ENCODE measurements at places on chromosomes 16 and 17.

DNA sequence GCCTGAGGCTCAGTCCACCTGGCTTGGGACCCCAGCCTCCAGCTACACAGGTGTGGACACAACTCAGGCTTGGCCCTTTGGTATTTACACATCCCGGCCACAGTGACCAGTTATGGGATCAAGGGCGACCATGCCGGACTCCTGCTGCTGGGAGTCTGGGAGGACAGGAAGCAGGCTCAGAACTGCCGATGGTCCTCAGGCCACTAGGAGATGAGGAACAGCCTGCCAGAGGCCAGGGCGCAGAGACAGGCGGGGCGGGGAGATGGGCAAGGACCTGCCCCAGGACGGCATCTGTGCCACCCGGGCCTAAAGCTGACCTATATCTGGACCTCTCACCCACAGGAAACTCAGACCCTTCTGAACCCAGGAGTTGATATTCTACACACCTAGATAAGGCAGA, 12.5 kb downstream of the NXN start:
- DNase-seq = no peak

DNA sequence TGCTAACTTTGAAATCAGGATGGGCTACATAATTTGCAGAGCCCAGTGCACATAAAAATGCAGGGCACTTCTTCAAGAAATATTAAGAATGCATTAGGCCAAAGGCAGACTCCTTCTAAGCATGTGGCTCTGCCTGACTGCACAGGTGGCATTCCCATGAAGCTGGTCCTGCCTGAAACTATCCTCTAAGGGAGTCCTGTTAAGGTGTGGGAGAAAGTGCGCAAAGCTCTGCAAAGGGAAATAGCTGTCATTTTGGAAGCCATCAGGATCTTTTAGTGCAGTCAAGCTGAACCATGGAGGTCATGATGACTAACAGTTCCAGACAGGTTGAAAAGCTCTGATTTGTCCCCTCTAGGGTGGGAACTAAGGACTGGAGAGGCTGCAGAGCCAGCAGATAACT, 41.9 kb upstream of the CRHR1 start:
- DNase-seq = no peak

DNA sequence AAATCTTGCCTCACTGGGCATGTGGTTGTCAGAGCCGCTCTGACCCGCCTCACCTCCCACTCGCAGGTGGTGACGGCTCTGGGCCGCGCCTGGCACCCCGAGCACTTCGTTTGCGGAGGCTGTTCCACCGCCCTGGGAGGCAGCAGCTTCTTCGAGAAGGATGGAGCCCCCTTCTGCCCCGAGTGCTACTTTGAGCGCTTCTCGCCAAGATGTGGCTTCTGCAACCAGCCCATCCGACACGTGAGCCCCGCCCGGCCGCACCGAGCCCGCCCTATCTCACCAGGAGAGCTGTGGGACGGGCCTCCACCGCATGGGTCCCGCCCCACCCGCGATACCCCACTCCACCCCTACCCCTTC, 4.0 kb downstream of the TGFB1I1 start:
- DNase-seq = no peak

DNA sequence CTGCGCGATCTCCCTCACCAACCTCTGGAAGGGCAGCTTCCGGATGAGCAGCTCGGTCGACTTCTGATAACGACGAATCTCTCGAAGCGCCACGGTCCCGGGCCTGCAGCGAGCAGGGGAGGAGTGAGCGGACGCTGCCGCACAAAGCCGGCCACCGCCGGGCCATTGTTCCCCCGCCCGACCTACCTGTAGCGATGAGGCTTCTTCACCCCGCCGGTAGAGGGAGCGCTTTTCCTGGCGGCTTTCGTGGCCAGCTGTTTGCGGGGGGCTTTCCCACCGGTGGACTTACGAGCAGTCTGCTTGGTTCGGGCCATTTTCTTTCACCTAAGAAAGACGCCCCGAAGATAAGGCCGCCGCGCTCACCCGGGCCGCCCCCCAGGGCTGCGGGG, 5.8 kb upstream of the UNK start:
- no peak for DNase-seq

DNA sequence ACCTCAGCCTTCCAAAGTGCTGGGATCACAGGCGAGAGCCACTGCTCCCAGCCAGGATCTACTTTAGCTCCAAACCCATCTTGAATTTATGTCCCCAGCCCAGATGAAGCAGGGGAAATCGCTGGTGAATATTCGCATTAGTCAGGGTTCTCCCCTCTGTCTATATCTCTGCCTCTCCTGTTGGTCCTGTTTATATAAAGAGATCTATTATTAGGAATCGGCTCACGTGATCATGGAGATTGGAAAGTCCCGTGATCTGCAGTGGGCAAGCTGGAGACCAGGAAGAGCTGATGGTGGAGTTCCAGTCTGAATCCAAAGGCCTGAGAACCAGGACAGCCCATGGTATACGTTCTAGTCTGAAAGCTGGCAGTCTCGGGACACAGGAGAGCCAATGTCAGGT, 382.8 kb downstream of the SEC14L1 start:
- DNase-seq = no peak

DNA sequence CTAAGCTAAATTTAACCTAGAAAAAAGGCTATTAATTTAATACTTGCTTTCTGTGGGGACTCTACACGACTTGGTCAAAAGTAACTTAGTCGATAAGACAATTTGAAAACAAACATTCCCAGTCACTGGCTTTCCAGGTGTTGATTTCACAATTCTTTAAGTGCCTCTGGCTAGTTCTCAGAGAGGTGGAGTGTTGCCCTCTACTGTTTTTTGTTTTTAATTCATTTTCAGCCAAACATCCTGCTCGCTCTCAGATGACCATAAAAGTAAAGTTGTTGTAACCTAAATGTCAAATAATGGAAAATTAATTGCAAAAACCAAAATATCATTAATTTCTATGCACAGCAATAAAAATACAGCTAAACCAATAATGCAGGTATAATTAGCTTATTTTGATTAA, 107.1 kb downstream of the MYO1D start:
- DNase-seq = no peak

DNA sequence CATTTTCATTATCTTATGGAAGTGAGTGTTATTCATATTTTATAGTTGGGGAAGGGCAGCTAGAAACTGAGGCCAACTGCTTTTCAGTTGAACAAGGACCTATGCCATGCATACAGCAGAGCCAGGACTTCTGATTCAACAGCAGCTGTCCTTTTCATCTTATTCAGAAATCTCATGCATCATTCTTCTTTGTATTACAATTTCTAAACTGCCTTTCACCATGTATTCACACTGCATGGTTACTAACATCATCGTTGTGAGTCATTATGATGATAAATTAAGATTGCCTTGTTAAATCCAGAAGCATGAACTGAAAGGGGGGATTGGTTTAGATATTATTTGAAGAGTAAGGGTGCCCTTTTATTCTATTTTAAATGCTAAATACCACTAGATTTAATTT, 1470.1 kb upstream of the GOT2 start:
- DNase-seq = no peak

DNA sequence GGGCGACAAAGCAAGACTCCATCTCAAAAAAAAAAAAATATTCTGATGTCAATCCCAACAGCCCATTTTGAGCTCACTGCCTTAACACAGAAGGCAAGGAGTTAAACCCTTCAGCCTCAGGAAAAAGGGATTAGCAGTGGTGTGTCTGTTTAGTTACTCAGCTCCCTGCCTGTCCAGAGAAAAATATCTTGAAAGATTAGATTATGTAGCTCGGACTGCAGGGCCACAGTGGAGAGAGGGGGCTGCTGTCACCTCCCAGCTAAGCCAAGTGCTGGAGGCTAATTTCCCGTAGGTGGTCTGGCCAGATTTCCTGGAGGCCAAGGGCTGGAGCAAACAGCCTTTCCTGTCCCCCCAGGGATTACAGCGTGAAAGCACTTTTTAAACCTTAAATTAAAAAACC, 50.3 kb downstream of the C16orf95 start:
- DNase-seq = no peak

GRCh38 chr17:40815381-40815780, 7.0 kb downstream of the KRT10 start:
- no peak for DNase-seq

DNA sequence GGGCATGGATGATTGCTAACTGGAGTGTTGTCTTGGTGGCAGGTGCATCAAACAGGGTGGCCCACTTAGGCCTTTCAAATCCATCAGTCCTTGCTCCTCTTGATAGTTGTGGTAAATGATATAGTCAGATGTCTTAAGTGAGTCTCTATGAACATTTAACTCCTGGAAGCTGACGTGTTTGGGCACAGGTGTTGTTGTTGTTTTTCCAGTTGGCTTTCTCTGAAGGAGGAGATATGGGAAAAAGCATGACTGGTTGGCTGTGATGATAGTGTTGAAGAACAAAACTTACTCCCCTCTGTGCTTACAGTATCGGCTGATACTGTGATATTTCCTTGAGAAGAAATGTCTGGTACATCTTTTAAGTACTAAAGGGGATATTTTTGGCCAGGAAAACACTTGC, 18.0 kb downstream of the TNRC6A start:
- no peak for DNase-seq

- no peak for DNase-seq
These were observed 1735.3 kb downstream of the TP53TG3F start for GRCh38 chr16:35194681-35195080.

- DNase-seq = no peak
These were observed 5.8 kb upstream of the MRPL58 start for GRCh38 chr17:75006653-75007052.

- DNase-seq = no peak
These were observed 9.4 kb downstream of the METTL9 start for GRCh38 chr16:21608639-21609328.

DNA sequence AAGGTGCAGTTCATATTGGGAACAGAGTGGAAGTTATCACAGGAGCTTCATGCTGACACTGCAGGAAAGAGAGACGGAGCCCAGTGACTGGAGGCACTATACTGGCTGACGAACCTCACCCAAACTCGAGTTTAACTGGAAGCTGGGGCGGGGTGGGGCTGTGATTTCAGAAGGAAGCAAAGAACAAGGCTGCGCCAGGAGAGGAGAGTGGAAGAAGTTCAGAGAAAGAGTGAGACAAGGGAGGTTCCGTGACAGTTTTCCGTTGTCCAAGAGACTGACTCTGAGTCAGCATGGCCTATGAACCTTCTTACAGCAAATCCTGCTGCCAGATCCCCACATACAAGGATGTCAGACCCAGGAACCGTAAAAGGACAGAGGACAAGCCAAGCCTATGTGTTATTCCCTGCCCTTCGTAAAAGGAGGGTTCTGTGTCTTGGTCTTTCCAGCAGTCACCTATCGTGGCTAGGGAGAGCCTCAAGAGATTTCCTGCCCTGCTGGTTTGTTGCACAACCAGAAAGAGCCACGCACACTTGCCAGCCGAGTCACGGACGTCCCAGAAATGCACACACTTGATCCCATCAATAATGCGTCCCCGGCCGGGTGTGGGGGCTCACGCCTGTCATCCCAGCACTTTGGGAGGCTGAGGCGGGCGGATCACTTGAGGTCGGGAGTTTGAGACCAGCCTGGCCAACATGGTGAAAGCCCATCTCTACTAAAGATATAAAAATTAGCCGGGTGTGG, 5.1 kb downstream of the PITPNA start:
- no peak for DNase-seq

All from activated CD8-positive, alpha-beta memory T cell treated with anti-CD3 and anti-CD28 coated beads for 4 hours (primary cell).